Left forelimb (tissue), 1 donor: ENCODE measurements at places on chromosomes 13 and 19.

GRCh38 chr13:42794577-42795275 lies 13.3 kb downstream of the FAM216B start:
- DNase-seq, result no peak

- DNase-seq, result no peak
Observed at GRCh38 chr19:21098291-21098690, 16.3 kb downstream of the ZNF714 start.

DNA sequence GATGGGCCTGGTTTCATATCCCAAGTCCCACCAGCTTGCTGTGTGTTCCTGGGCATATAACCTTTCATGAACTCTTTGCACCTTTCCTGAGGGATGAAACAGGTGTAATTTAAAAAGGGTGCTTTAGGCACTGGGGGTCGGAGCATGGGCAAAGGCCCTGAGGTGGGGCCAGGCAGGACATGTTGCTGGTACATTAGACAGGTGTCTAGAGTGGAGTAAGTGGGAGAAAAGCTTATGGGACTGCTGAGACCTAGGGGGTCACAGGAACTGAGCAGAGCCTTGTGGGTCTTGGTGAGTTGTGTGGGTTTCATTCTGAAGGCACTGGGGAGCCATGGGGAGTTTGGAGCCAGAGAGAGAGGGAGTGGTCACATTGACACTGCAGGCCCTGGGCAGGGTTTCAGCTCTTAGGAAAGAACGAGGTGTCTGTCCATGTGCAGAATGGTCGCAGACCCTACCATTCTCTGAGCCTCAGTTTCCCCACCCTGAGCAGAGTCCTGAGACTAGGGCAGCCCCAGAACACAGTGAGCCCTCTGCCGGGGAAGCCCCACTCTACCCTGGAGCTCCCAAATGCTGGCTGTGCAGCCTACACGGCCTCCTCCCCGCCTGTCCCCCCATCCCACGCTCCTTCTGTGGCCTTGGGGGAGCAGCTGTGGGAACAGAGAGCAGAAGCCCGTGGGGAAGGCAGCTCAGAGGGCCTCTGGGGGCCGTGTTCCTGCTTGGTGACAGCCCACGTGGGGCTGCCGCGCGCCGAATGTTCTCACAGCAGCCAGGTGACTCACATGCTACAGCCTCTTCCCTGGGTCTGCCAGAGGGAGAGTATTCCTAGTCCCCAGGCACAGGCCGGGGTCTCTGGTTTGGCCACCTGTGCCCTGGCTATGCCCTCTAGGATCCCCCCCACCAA lies 7.3 kb upstream of the HOMER3 start:
- DNase-seq, result no peak

DNA sequence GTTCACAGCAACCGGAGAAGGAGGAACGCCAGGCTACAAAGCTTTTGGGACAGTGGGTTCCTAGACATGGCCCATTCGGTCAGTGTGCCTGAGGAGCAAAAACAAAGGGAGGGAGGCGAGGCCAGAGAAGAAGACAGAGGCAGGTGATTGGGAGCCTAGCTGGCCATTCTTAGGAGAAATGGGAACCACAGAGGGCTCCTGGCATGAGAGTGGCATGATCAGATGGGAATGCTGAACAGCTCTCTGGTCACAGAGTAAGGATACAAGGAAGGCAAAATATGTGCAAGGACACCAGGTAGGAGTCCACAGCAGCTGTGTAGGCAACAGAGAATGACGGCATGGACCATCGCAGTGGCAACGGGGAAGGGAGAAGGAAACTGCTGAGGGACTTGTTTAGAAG lies 82.4 kb downstream of the EFNB2 start:
- no peak for DNase-seq

DNA sequence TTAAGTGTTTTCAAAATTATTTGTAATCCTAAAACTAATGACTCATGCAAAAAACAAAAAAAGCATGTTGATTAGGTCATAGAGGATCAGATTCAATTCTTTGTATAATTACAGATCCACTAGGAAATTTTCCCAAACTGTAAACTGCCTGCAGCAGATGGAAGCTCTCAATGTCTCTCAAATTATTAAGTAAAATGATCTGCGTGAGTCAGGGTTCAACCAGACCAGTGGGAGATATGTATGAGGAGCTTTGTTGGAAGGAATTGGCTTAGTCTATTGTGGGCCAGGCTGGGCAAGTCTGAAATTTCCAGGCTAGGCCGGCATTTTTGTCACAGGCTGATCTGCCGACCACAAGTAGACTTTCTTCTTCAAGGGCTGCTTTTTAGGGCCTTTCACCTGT lies 14.4 kb upstream of the SACS start:
- no peak for DNase-seq

GRCh38 chr13:71144883-71145282 lies 722.1 kb downstream of the DACH1 start:
- DNase-seq, result no peak

- no peak for DNase-seq
Observed at GRCh38 chr13:29362849-29363604, 232.5 kb downstream of the SLC7A1 start.

DNA sequence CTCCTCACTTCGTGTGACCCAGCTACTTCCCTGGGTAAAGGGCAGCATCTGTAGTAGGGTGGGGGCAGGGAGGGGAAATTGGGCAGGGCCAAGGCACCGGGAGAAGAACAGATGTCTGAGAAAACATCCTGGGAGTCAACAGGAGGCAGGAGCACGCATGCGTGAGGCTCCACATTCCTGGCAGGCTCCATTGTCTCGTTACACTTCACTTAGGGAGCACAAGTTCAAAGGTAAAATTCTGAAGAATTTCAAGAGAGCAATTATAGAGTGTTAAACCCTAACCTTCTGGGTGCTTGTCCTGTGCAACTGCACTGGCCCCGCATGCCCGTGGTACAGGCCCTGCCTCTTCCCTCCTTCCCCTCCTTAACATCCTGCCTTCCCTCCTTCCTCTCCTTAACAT lies 79.6 kb upstream of the POMP start:
- DNase-seq, result no peak

- no peak for DNase-seq
Observed at GRCh38 chr13:24215126-24215525, 54.6 kb downstream of the SPATA13 start.

DNA sequence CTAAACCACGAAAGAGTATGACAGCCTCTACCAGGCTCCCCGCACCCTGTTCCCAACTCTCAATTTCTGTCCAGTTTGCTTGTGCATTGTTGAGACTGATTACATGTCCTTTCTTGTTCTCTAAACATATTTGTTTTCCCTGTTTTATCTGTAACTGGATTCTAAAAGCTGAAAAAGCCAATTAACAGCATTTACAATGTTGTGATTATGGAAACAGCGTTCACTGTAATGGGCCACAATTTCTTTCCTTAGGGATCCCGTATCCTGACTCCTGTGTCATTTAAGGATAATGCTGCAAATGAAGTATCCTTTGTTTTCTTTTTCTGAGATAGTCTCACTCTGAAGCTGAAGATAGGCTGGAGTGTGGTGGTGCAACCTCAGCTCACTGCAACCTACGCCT lies 20.5 kb downstream of the EBPL start:
- DNase-seq, result no peak

DNA sequence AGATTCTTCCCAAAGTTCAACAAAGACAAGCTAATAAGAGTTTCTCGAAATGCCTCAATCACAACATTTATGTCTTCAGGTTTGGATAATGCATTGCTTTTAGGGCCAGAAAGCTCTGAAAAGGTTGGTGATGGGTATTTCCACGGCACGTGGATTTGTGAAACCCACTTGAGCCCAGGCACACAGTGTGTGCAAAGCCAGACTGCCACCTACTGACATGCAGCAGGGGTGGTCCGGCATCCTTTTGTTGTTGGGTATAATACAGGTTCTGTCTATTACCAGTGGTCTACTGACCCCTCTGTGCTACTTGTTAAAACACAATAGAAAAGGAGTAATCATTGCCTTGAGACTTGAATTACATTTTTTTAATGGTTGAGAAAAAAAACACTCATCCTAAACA lies 225.6 kb downstream of the RAP2A start:
- DNase-seq, result no peak

DNA sequence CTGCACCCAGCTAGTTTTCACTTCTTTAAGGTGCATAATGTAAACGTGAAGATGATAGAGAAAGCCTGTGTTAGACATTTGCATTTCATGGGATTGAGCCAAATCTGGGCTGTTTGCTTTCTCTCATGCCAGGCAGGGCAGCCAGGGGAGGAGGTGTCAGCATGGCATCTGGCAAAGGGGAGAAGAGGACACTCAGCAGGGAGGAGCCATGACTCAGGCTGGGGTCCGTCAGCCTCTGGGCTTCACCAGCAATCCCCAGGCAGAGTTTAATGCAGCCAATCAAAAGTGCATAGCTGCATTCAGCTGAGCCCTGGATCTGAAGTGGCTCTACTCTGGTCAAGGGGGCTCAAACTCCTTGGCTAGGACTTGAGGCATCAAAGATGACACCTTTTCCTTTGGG lies 23.5 kb downstream of the EBPL start:
- no peak for DNase-seq

- DNase-seq, result no peak
Observed at GRCh38 chr19:20287070-20287469, 120.1 kb downstream of the ZNF486 start.

- DNase-seq, result no peak
Observed at GRCh38 chr13:40960716-40961115, 58.4 kb downstream of the ELF1 start.

GRCh38 chr19:29546583-29547190 lies 20.9 kb downstream of the VSTM2B start:
- peak; percentile 37 for DNase-seq

DNA sequence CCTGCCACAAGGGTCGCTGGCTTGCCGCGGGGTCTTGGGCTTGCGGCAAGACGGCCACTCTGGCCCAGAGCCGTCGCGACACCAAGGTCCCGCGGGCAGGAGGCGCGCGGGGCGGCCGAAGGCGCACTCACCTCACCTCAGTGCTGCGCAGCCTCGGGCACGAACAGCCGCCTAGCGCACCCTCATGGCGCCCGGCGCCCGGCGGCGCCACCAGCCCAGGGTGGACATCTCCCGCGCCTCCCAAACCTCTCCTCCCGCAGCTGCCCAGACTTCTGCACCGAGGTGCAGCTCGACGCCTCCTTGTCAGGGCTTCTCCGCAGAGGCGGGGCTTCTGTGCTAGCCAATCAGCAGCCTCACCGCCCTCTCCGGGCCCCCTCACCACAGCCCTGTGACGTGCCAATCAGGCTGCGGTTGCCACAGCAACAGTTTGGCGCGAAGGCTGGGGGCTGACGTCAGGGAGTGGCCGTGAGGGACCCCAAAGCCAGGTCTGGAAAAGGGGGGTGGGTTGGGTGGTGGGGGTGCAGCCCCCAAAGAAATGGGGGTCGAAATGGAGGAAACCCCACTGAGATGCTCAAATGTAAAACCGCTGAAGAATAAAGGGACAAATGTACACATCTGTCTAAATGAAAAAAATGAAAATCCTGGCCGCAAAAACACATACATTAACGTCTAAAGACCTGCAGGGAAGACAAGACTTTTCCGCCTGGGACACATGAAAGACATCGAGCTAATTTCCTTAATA lies at the start of the genes PEG3 and ZIM2:
PEG3 (minus strand) TSS at position 276 of the 742 bp plus-strand sequence. CDS start 16,071 bp downstream, outside the sequence.
ZIM2 (minus strand) TSS at position 276 of the 742 bp plus-strand sequence. CDS start 16,449 bp downstream, outside the sequence.
- peak; percentile 91 for DNase-seq

DNA sequence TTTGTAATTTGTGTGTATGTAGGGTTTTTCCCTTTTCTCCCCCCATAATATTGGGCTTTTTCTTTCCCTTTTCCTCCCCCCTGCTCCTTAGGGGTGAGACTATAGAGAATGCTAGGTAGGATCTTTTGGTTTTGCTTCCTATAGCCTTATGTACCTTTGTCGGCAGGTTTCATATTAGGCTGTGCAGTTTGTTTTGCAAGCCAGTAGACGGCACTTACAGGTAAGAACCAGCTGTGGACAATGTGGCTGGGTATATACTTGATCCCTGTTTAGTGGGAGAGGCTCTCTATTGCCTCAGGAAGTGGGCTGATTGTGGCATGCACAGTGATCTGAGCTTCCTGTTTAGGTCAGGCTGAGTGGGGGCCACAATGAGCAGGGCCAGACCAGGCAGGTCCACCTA lies 359.2 kb upstream of the OBI1 start:
- DNase-seq, result no peak

DNA sequence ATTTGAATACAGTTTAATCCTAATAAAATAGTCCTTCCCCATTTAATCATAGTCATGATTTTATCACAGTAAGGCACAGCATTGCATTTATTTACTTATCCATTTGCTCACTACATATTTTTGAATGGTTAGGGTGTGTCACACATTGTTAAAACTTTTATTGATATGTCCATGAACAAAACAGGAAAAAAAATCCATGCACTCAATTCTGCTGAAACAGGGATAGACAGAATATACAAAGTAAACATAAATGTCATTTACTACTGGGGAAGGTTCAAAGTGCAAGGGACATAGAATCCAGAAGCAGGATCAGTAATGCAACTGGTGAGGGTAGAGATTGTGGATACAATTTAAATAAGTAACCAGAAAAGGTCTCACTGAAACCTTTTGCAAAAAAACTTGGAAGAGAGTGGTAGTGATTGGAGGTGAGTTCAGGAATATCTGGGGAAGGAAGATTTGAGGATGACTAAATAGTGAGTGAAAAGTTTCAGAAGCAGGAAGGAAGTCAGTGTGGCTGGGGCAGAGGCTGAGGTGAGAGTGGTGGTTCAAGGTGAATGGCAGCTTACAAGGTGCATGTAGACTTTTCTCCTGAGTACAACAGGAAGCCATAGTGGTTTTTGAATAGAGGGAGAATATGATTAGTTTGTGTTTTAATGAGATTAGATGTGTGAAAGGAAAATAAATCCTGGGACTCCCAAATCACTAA lies 387.2 kb upstream of the ATXN8OS start:
- DNase-seq, result no peak

GRCh38 chr13:27569405-27569804 lies 50.9 kb downstream of the LNX2 start:
- DNase-seq, result no peak

DNA sequence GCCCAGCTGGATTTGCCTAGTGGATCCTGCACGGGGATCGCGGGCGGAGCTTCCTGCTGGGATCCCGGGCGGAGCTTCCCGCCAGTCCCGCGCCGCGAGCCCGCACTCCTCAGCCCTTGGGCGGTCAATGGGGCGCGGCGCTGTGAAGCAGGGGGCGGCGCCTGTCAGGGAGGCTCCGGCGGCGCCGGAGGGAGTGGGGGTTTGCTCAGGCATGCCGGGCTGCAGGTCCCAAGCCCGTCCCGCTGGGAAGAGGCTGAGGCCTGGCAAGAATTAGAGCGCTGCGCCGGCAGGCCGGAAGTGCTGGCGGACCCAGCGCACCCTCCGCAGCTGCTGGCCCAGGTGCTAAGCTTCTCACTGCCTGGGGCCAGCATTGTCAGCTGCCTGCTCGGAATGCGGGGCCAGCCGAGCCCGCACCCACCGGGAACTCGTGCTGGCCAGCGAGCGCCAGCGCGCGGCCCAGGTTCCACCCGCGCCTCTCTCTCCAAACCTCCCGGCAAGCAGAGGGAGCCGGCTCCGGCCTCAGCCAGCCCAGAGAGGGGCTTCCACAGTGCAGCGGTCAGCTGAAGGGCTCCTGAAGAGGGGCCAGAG lies 119.6 kb downstream of the PRR20E start:
- no peak for DNase-seq
